ENCODE measurements at places on chromosomes 2 and 18.

DNA sequence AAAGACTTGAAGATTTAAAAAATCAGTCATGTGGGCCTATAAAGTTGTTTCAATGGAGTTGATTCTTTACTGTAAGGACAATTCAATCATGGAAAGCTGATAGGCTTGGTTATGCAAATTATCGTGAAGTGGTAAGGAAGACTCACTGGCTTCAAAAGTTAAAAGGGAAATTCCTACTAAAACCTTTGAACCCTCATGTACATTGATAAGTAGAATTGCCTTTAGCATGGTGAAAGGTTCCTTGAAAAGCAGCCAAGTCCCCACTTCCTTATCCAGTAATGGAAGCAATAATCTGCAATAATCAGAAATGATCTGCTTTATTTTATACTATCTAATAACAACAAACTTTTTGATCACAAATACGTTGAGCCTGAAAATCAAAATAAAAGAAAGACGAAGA is 14.4 kb upstream of the CCL20 start:
- DNase-seq, result no peak

DNA sequence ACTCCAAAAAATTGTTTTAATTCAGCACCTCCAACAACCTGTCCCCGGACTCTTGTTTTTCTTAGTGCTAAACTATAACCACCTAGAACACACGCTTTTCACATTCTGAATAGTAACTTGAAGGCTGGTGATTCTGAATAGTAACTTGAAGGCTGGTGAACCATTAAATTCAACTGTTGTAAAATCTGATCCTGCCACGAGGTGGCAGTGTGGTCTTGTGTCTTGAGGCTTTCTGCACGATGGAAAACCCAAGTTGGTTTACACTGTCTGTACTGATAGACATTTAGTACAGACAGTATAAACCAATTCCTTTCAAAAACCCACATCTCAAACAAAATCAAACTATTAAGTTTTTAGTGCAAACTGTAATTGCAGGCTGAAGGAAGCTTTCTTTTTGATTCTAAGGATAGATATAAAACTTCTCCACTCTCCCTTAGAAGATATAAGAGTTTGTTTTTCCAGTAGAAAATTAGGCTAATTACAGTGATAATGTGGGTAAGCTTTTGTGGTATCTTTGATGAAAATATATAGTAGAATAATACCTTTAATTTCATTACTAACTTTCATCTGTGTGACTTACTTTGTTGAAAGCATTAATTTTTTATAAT is 57.6 kb downstream of the VAPA start:
- DNase-seq, result peak; percentile 8

GRCh38 chr18:3281456-3282400 is 19.8 kb downstream of the MYL12B start:
- DNase-seq, result no peak

GRCh38 chr18:7102131-7102530 is 15.5 kb downstream of the LAMA1 start:
- no peak for DNase-seq

GRCh38 chr2:168703926-168704325 is 98.5 kb upstream of the NOSTRIN start:
- no peak for DNase-seq

- DNase-seq, result no peak
Measured at GRCh38 chr2:3169106-3169870, 208.3 kb downstream of the EIPR1 start.

Data from activated naive CD4-positive, alpha-beta T cell (primary cell).